ENCODE measurements at places on chromosomes 5 and 9. TPM values are rescaled to one million over a fixed set of nuclear protein-coding genes. Genes with fewer than 3 reads are reported as not detected.

The ERMP1 gene
- 12.8 TPM for total RNA-seq

The SPATA9 gene
- total RNA-seq = not detected

The GFPT2 gene
- 1.6 TPM for total RNA-seq

GRCh38 chr9:136529516-136530460, 16.1 kb downstream of the NOTCH1 start:
- no peaks in the 10 kb centered on the region for H3K27me3 ChIP-seq
- DNase-seq = peak; percentile 27
- H3K36me3 ChIP-seq = no peaks in the 10 kb centered on the region
- peaks cover 61% of the 10 kb centered on the region for H3K4me1 ChIP-seq
